Thyroid gland (tissue), 4 donors: ENCODE measurements at places on chromosomes 4 and X.

DNA sequence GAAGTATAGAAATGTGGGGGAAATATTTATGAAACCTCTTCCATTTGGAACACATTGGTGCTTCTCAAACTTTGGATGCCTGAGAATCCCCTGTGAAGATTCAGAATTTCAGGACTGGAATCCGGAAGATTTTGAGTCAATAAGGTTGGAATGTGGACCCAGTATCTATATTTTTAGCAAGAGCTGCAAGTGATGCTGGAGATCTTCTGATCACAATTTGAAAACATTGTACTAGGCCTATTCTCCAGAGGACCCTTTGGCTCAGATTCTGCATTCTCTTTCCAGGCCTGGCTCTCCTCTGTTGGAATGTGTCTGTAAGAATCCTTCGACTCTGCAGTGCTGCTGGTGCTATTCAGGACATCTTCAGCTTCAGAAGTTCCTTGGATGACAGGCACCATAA is 2.4 kb upstream of the PKD2 start:
- DNase-seq, result no peak

GRCh38 chrX:110315551-110315950 is 2.3 kb downstream of the AMMECR1 start:
- peak; percentile 1 for DNase-seq

- no peak for DNase-seq
Observed at GRCh38 chr4:14856062-14856933, 146.0 kb upstream of the CPEB2 start.

GRCh38 chrX:103927030-103927429 is 35.4 kb upstream of the TMSB15B start:
- DNase-seq, result no peak

GRCh38 chrX:7389576-7389975 is 241.6 kb upstream of the PUDP start:
- DNase-seq, result no peak

- DNase-seq, result peak; percentile 56
Observed at GRCh38 chr4:1910643-1911042, 39.5 kb downstream of the NSD2 start.

DNA sequence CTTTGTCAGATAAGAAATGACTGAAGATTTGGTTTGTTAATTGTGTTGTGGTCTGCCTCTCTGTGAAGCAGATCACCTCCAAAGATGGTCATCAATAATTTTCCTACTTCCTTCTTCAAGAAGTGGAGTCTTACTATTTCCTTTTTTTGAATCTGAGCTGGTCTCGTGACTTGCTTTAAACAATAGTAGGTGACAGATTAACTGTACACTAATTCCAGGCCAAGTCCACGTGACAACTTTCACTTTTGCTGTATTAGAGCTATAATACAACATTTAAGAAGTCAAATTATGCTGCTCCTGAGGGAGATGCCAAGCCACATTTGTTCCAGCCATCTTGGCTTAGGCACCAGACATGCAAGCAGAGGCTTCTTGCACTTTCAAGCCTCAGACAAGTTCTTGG is 393.8 kb upstream of the GRID2 start:
- no peak for DNase-seq

GRCh38 chrX:49840679-49841078 is 11.6 kb downstream of the PAGE4 start:
- DNase-seq, result peak; percentile 76

- DNase-seq, result peak; percentile 32
Observed at GRCh38 chrX:135295238-135295943, 13.9 kb upstream of the ETDC start.

GRCh38 chrX:21481761-21482160 is 107.5 kb downstream of the CNKSR2 start:
- DNase-seq, result no peak

- DNase-seq, result no peak
Observed at GRCh38 chrX:104707572-104707971, 141.6 kb downstream of the IL1RAPL2 start.

DNA sequence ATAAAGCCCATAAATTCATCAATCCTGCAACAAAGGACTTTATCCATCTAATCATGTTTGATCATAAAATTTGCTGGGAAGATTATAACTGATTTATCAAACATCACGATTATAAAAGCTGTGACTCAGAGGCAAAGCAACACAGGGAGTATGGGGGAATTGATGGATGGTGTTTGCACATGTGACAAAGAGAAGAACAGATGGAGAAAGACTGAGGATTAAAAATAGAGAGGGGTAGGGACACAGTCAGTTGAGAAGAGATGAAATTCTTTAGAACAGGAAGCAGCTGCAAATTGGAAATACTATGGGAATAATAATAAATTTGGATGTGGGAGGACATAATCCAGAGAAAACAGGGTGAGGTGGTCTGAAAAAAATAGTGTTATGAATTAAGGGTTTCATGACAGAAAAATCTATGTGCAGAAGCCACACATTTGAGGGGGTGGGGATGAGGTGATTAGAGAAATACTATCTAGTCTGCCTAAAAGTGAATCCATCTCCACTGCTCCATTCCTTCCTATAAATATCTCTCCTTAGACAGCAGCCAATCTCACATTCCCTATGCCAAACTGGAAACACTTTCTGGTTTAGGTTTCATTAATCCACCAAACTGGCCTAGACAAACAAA is 6.2 kb downstream of the PRR32 start:
- DNase-seq, result no peak

GRCh38 chrX:150366951-150367545 is 3.9 kb downstream of the MAMLD1 start:
- no peak for DNase-seq

- no peak for DNase-seq
Observed at GRCh38 chrX:39469126-39469525, 628.6 kb downstream of the BCOR start.

DNA sequence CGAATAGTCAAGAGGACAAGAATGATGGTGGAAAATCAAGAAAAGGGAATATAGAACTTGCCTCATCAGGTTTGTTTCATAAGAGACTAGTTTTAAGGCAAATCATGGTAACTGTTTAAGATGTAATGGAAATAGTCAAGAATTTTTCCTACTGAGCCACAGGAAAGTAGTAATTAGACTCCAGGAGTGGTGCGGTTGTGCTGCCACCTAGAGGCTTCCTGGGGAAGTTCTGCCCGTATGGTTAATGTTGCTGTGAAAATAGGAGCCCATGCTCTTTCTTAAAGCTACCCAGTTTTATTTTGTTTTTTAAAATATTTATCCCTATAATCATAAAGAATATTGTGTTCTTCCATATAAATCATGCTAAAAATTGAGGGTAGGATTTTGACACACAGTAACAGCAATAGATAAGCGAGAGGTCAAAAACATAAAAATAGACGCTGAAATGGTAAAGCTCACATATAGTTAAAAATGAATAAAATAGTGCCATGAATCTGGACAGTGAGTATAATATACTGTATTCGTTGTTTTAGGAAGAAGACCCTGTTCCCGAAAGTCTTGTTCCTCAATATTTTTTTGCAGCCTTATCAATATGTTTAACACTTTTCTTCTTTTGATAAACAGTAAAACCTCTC is 87.0 kb downstream of the PHOX2B start:
- DNase-seq, result peak; percentile 68

GRCh38 chr4:41693629-41694028 is 54.9 kb downstream of the PHOX2B start:
- no peak for DNase-seq

GRCh38 chr4:120082251-120082650 is 15.6 kb upstream of the MAD2L1 start:
- no peak for DNase-seq

GRCh38 chr4:102675141-102675540 is 85.6 kb downstream of the MANBA start:
- no peak for DNase-seq

DNA sequence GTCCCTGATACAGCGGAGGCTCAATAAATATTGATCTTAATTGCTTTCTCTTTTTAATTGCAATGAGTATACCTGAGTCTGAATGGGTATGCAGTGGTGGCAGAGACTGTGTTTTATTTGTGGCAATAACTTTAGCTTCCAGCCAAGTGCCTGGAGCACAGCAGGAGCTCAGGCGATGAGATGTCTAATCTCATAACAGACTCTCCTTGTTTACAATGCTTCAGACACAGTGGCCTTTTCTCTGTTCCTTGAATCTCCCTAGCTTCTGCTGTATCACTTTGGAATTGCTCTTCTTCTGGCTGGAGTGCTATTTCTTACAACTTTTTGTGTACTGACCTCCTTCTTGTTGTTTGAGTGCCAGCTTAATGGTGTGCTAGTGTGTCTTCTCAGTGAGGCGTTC is 91.5 kb upstream of the UNC5C start:
- no peak for DNase-seq

DNA sequence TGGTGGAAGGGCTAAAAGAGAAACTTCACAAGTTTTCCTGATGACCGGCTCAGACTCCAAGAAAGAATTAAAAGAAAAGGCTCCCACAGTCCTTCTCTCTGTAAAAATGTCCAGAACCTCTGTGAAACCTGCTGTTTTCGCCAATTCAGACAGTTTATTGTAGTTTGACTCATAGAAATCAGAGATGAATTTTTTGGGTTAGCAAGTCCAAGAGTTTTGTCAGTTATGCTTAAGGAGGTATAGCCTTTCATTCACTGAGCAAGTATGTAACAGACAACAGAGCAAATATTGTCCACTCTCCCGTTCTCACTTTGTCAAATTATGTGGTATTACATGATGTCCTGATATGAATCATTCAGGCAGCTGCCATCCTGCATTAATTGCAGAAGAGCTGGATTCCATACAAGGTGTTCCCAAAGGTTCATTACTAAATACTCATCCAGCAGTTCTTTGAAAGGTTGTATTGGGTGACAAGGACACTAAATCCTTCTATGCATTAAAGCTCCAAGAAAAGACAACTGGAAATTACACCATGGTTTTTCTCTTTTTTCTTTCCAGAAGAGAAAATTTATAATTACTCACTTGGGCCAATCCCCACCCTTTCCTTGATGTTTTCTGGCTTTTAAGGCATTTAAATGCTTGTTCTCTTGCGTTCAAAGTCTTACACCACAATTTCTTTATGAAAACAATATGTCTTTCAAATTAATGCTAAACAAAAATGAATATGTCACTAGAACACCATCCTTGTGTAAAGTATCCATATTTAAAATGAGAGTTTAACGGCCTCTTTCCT is 30.0 kb upstream of the PLAC1 start:
- DNase-seq, result no peak

DNA sequence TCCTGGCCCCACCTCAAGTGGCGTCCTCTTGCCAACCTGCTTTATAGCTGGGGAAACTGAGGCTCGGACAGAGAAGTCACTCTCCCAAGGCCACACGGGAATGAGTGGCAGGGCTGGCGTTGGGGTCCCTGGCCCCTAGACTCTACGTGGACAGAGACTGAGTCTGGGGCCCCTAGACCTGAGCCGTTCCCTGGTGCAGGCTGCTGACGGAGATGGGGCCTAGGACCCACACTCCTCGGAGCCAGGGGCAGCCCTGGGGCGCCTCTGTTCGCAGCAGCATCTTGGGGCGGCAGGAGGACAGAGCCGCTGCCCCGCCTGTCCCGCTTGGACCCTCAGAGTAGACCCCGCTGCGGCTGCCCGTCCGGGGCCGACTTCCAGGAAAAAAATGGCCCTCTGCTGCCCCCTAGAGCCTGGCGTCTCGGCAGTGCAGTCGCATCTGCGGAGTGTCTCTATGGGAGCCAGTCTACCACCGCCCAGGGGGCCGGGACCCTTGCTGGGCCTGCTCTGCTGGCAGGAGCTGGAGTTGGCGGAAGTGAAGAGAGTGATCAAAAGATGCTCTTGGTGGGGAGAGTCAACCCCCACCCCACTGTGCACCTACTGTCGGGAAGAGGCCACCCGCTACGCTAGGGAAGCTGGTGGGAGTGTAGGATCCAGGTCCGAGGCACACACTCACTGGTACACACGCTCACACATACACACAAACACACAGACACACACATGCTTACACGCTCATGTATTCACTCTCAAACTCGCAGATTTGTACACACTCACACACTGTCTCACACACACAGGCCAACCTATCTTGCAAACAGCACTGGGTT is 220.1 kb downstream of the AFAP1 start:
- DNase-seq, result peak; percentile 59

DNA sequence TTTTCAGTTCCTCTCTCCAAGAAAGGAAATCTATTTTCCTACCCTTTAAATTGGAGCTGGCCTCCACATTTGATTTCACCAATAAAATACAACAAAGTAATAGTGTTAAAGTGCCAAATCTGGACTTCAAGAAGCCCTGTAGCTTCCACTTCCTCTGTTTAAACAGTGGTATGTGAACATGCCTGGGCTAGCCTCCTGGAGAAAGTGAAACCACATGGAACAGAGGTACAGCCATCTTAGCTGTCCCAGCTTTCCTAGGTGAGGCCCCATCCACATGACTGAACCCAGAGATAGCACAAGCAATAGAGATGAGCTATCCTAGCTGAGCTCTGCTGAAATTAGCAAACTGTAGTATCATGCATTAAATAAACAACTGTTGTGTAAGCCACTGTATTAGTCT is 131.8 kb upstream of the VCX start:
- no peak for DNase-seq

DNA sequence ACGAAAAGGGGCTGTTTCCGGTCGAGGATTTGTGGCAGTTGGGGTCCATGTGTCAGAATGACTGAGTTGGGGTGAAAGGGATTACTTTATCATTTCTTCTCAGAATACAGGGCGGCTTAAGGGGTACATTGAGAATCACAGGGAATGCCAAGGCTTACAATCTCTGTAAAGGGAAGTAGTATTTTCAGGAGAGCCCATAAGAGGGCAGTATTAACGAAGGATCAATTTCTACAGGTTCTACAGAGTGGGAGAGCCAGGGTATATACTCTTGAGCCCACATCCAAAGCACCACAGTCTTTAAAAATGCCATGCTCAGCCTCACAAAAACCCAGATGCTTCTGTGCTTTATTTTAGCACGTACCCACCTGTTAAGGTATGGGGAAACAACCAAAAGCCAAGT is 67.7 kb upstream of the ZXDA start:
- DNase-seq, result no peak

GRCh38 chrX:150146271-150146896 is 208.1 kb upstream of the EOLA2 start:
- DNase-seq, result no peak

DNA sequence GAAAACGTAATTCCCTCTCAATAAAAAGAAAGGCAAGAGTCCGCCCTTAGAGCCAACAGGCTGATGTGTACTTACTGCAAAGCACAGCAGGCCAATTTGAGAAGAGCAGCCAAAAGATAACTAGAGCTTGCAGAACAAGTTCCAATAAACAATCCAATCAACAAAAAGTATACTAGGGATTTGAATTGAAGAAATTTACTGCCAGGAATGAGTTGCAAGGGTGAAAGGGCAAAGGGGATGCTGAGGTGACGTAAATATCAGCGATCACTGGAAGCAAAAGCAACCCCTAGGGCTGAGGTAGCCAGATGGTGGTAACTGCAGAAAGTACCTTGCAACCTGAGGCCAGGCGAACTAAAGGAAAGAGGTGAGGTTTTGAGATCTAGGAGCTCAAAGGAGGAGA is 152.1 kb upstream of the TENM3 start:
- no peak for DNase-seq

GRCh38 chr4:7199129-7199725 is 6.9 kb downstream of the SORCS2 start:
- DNase-seq, result no peak

GRCh38 chr4:159191989-159192388 is 89.1 kb downstream of the RAPGEF2 start:
- no peak for DNase-seq
